Activated CD8-positive, alpha-beta memory T cell treated with anti-CD3 and anti-CD28 coated beads for 1 hour (primary cell): ENCODE measurements at places on chromosomes 7 and 10.

GRCh38 chr7:34025600-34025999 lies 120.3 kb downstream of the BMPER start:
- DNase-seq: no peak

- no peak for DNase-seq
These were observed at the start of gene IKZF1 for GRCh38 chr7:50304129-50304910. Gene IKZF1 (plus strand): TSS chr7:50304716. CDS start chr7:50319062, 14,346 bp downstream.

GRCh38 chr10:91295346-91295745 lies 74.9 kb downstream of the PCGF5 start:
- DNase-seq: no peak

DNA sequence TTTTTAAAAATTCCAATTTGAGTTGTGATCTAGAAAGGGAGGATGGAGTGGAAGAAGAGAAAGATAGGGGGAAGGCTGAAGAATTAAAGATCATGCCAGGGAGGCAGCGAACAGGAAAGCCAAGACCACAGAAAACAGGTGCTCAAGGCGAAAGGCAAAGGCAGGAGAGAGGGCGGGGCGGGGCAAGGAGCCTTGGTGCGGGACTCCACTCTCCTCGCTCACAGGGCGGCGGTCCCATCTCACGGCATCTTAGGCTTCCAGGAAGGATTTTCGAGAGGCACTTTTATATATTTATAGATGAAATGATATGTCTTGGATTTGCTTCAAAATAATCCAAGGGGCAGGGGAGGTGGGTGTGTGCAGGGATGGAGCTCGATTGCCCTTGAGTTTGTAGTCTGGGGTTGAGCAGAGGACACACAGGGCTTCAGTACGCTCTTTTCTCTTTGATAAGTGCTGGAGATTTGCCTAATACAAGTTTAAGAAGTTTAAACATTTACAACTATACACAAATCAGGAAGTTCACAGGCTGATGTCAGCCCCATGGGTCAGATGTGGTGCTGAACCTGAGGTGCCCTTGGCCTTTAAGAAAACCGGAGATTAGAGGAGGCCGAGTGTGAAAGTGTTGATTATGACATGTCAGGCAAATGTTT lies 161.1 kb downstream of the PRKAG2 start:
- DNase-seq: no peak

DNA sequence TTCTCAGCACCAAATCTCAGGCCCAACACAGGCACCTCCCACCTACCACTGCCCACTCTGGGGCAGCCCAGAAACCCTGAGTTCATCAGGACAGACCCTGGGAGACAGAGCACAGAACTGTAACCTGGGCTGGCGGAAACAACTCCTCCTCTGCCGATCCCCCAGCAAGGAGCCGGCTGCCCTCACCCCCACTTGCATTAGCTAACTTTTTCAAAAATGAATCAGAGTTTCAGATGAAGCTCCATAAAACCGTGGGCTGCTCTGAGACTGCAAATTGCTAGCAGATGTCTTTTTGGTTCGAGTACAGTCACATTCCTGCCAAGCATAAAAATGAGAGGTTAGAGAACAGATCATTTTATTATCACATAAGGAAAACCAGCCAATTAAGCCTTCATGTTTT lies 93.4 kb upstream of the PARD3 start:
- DNase-seq: no peak
